ENCODE measurements at places on chromosomes 6 and 20.

DNA sequence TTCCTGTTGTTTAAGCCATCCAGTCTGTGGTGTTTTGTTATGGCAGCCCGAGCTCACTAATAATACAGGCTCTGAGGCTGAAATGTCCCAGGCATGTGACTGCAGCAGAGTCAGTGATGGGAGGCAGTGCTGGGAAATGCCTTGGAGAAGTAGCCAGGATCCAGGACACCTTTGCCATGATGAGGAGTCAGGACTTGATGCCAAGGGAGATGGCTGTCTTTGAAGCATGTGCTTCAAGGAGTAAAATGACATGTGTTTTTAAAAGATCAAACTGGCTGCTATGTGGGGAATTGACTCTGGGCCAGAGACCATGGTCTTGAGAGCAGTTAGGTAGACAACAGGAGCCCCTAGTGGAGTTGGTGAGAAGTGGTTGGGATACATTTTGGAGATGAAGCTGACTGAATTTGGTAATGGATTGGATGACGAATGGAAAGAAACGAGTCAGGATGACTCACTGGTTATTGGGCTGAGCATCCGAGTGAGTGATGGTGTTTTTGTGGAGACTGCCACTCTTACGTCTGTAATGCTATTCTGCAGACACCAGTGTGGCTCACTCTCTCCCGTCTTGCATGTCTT lies 322.2 kb downstream of the PLCB1 start:
- no peak for DNase-seq

DNA sequence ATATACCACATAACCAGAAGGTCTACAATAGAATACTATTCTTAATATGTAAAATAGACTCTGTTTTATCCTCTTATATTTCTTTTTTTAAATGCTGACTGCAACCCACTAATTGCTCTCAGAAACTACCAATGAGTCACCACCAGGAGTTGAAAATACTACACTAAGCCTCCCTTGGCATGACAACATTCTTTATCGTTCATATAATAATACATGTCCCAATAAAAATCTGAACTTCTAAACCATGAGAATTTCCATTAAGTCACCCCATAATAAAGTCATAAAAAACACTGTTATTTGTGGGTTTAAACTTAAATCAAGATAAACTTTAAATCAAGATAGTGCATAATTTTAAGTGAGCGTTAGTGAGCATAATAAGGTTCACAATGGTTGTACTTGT lies 4.2 kb downstream of the HACE1 start:
- no peak for DNase-seq

DNA sequence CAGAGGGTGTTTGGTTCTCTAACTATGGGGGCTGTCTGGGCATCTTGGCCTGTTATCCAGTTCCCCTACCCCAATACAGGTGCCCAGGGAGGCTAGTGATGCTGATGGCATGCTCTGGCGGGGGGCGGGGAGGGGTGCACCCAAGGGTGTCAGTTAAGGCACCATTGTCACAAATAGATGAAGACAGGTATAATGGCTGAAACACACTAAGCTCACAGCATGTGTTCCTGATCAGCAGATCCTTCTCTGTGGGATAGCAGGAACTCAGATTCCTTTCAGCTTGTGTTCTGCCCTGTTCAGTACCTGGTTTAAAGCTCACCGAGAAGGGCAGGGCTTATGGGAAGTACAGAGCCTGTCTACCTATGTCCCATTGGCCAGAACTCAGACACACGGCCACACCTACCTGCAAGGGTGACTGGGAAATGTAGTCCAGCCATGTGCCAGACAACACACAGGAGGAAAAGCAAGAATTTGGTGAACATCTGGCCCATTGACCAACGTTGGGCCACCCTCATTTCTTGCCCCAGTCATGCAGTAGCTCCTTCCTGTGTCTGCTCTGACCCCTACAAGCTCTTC lies 3.4 kb upstream of the RSPO4 start:
- DNase-seq = no peak

GRCh38 chr6:78810146-78810545 lies 57.2 kb upstream of the IRAK1BP1 start:
- DNase-seq = peak; percentile 0

DNA sequence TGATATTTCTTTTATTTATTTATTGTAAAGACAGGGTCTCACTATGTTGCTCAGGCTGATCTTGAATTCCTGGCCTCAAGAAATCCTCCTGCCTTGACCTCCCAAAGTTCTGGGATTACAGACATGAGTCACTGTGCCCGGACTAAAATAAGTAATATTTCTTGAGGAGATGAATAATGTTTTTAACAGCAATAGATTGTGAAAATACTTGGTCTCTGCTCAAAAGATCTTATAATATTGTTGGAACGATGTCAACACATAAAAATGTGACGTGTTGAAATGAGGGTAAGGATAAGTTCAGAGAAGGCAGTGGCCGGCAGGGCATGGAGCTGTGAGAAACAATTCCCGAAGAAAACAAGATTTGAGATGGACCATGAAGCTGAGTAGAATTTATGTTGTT lies 178.7 kb downstream of the GJA1 start:
- no peak for DNase-seq

DNA sequence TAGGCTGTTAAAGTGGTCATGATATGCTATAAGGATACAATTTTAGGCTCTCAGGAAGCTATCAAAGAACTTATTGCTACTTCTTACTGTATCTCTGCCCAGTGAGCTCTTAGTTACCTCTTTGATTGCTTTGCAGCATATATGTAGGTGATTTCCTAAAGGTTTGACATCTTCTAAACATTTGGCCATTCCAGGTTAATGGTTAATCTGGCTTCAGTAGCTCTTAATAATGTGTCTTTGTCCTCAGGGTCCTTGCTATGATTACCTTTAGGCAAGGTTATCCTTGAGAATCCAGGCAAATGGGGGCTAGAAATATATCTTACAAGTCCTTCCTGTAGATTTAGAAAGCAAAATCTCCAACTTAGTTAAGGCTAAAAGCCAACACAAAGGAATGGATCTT lies 575.4 kb downstream of the TFAP2B start:
- DNase-seq = no peak

GRCh38 chr6:36387440-36388303 lies at the start of gene ETV7:
Gene ETV7, minus strand, starts transcription at chr6:36387669. Its CDS starts 128 bp downstream, at chr6:36387541.
- DNase-seq = no peak

GRCh38 chr6:26122793-26123674 lies 35.8 kb downstream of the HFE start:
- DNase-seq = peak; percentile 97

DNA sequence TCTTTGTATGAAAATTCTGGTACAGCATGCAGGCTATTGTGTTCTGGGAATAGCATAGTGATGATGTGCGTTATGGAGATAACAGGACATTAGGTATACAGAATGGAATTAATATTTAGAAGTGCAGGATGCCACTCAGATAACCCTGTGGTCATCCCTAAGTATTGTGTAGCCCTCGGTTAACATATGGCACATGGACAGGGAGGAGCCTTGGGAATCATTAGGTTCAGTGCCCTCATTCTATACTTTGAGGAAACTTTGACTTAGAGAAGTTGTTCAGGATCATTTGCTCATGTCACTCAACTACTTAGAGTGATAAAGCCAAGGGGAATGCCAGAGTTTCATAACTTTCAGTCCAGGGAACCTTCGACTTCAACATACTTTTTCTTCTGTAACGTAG lies 185.9 kb downstream of the UST start:
- DNase-seq = no peak

DNA sequence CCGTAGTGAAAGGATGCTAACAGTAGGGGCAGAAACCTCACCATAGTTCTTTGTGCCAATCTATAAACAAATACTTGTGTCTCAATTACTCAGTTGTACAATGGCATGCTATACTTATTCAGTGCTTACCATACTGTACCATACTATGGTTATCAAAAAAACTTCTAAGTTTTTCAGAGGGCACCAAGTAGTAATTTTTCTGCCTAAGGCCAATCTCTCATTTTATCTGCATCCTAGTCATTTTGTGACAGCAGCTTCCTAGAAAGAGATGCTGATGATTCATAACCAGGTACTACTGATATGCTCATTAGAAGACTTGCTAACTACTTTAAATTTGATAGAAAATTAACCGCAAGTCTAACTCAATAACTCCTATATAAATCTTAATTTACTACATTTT lies 42.9 kb downstream of the TMEM244 start:
- no peak for DNase-seq

DNA sequence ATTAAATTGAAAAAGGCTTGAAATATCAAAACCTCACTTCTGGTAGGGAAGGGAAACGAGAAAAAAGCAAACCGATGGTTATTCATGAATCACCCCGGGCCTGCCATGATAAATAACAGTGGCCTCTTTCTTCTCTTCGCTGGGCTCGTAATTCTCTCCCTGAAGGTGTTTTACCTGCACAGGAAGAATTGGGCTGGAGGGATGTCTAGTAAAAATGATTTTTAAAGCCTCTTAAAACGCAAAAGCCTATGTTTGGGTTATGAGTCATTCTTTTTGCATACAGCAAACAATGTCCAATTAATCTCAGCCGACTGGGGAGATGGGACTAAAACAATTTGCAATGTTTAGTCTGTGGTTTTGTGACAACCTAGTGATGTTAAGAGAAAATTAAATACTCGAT lies 16.8 kb downstream of the LINC00237 start:
- DNase-seq = no peak

DNA sequence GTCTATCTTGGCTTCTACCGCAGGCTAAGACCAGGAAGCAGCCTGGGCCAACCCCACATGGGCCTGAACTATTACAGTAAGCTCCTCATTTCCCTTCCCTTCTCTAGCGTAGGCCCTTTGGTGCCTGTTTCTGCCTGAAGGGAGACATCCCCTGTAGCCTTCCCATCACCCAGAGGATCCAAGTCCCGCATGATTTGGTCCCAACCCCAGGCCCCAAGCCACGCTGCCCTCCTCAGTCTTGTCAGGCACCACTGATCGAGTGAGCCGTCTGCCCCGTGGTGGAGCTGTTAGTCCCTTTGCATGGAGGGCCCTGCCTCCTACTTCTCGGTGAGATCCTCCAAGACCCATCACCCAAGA lies 46.4 kb downstream of the EBF4 start:
- no peak for DNase-seq

DNA sequence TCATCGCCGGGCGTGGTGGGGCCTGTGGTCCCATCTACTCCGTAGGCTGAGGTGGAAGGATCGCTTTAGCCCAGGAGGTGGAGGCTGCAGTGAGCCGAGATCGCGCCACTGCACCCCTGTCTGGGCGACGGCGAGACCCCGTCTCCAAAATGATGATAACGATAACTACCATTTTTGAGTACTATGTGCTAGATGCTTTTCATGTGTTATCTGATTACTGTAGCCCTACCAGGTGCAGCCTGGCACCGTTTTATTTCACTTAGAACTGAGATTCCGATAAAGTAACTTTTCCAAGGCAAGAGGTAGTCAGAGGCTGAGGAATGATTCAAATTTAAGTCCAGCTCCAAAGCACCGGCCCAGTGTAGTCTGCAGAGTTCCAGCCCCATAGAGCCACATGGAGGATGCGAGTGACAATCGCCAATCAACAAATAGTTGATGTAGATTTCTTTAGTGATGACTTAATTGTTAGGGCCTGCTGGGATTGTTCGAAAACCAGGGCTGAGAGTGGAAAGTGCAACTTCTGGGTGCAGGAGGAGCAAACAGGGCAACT lies 727 bp downstream of the ERMARD start:
- no peak for DNase-seq

GRCh38 chr20:57514273-57514751 lies 10.6 kb downstream of the CTCFL start:
- no peak for DNase-seq

DNA sequence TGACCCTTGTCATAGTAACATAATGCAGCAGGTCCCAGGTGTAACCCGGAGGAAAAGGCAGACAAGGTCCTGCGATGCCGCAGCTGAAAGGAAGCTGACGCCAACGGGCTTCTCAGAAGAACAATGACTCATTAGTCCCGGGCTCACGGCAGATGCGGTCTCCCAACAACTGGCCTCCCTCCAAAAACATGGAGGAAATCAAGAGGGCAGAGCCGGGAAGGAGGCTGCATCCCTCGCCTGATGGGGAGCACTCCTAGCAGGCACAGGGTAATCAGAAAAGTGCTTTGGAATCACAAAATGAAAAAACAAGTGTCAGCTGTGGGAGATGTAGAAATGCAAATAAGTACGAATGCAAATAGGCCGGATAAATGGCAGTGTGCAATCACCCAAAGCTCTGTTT lies 165.2 kb upstream of the AGPAT4 start:
- DNase-seq = no peak

DNA sequence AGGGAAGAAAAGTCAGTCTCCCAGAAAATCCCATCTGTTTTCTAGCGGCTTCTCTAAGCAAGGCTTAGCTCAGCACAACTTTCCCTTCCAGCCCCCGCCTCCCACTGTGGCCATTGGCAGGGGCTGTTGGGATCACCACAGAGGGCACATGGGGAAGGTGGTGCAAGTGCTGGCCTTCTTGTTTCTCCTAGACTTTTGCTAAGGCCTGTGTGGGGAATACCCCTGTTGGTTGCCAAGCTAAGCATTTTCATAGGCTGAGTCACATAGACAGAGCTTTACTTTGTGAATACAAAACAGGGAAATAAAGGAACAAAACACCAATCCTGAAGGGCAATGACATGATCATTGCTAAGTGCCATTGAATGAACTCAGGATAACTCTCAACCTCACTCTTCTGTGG lies 32.4 kb upstream of the TIAM2 start:
- DNase-seq = no peak

DNA sequence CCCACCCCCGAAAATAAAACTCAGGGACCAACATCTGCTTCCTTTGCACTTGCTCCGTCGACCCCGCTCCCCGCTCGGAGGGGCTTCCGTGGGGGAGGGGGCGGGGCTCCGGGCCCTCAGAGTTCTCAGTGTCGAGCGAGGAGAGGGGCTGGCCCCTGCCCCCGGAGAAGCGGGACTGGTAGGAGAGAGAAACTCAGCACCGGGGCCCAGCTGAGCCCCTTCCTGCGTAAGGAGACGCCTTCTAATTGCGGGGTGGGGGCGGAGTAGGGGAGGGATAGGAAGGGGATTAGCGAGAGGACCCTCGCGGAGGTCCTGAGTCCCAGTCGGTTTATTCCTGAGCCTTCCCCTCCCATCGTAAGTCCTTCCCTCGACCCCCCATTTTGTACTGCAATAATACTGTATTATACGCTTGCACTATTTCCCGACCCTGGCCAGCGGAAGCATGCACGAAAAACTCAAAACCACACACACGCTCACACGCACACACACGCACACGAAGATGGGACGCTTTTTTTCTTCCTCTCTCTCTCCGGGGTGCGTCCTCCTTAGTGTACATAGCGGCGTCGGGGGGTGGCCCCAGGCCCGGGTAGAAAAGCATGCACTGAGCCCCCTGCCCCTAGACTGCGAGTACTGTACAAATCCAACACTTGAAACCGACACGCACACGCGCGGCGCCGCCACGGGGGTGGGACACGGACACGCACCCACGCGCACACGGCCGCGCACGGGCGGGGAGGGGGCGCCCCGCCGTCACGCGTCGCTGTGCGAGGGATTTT lies 22.1 kb upstream of the SLC22A7 start:
- no peak for DNase-seq

- DNase-seq = no peak
Measured at GRCh38 chr20:4375881-4376280, 345.8 kb upstream of the PRND start.

DNA sequence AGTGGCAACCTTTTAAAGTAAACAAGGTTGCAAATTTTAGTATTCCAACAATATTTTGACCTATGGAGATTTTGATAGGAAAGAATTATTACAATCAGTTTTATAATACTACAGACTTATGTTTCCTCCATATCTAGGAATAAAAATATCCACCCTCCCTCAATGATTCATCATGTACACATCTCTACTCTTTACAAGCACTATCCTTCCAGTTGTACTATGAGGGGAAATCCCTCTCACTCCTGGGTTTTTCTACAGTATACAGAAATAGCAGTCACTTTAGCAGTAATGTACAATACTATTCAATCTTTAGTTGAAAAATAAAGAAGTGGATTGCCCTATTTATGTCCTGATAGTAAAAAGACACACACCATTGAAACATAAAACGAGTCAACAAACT lies 46.3 kb upstream of the SCML4 start:
- DNase-seq = no peak

Data from NCI-H2081 treated with DMSO at 0.1 percent for 48 hours (cell line).